ENCODE measurements at places on chromosomes 3 and 15.

DNA sequence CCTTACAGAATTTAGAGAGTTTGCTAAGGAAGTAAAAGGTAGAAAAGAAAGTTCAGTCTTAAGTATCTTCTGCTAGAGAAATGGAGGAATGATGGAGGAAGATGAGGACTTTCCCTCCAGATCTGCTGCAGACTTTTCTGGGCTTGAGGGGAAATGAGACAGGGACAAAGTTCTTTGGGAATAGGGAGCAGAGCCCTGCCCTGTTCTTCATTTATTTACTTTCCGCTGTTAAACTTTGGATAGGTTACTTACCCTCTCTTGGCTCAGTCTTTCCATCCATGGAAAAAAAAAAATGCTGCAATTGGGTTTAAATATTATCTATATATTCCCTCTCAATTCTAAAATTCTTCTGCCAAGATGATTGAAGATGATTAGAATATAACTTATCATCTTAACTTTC lies 202.9 kb downstream of the TBL1XR1 start:
- no peak for DNase-seq

DNA sequence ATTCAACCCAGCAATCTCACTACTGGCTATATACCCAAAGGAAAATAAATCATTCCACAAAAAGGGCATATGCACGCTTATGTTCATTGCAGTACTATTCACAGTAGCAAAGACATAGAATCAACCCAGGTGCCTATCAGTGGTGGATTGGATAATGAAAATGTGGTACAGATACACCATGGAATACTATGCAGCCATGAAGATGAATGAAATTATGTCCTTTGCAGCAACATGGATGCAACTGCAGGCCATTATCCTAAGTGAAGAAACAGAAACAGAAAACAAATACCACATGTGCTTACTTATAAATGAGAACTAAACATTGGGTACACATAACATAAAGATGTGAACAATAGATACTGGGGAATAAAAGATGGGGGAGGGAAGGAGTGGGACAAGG lies 606.4 kb upstream of the GRM7 start:
- no peak for DNase-seq

DNA sequence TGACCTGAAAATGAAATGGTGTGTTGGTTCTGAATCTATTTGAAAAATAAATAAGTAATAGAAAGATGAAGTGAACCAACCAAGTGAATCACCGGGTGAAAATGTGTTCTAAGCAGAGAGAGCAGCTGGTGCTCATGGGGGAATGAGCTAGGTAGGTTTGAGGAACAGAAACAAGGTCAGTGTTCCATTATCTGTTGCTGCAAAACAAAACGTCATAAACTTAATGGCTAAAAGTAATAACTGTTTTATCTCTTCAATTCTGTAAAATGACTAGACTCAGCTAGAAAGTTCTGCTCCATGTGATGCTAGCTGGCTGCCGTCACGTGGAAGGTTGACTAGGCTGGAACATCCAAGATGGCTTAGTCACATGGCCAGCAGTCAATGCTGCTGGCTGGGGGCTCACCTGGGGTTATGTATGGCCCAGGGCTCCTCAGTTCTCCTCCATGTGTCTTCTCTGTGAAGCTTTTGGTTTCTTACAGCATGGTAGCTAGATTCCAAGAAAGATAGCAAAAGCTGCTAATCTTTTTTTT lies 13.3 kb upstream of the SH3BP5 start:
- DNase-seq = no peak

DNA sequence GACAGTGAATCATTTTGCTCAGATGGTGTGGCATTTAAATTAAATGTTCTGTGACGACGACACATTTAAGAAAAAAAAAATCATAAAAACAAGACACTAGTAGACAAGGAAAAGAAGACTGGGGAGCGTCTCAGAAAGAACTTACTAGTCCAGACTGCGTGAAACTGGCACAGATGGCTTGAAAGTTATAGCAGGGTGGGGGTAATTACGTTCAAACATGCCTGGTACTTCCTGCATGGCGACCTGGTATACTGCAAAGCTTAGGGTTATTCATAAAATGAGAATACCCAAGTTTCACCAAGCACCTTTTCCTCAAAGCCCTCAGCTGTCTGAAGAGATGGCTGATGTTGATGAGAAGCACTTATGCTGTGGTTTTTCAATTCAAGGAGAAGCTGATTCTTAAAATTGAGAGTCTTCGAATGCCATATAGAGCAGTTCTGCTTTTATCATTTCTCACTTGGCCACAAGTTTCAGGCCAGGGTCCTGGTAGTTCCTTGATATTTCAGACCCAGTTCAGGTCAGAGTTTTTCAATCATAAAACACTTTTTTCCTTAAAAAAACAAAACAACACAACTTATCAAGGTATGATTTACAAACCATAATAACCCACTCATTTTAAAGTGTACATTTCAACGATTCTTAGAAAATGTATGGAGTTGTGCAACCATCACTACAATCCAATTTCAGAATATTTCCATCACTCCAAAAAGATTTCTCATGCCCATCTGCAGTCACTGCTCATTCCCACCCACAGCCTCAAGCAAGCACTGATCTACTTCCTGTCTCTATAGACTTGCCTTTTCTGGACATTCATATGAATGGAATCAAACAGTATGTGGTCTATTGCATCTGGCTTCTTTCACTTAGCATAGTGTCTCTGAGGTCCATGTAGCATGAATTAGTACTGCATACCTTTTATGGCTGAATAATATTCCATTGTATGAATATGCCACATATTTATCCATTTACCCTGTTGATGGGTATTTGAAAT lies 24.7 kb downstream of the PCOLCE2 start:
- DNase-seq = no peak

GRCh38 chr3:179473565-179473964 lies 22.3 kb upstream of the GNB4 start:
- no peak for DNase-seq

GRCh38 chr15:56528136-56528535 lies 63.2 kb upstream of the MNS1 start:
- DNase-seq = no peak

GRCh38 chr15:81331600-81331999 lies 7.7 kb upstream of the STARD5 start:
- DNase-seq = no peak

DNA sequence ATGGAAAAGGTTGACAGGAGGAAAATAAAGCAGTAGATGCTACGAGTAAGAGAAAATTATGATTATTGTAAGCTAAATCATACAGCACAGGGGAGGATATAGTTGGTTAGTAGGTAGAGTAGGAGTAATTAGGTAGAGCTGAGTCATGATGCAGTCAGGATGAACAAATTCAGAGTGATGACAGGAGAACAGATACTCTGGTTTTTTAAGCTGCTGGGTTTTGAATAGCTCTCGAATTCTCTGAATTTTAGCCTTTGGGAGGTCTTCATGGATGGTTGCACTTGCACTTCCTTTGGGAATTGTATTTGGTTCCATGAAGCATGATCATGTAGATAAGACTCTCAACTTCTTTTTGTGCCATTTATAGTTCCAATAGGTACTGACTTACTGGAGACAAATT lies 96.2 kb downstream of the ECT2 start:
- DNase-seq = no peak

GRCh38 chr15:63991706-63992105 lies 54.6 kb downstream of the DAPK2 start:
- no peak for DNase-seq

- DNase-seq = no peak
These were observed 35.2 kb upstream of the GLCE start for GRCh38 chr15:69125236-69125635.

- no peak for DNase-seq
These were observed 123.5 kb upstream of the GOLGA6L4 start for GRCh38 chr15:84112025-84112424.

DNA sequence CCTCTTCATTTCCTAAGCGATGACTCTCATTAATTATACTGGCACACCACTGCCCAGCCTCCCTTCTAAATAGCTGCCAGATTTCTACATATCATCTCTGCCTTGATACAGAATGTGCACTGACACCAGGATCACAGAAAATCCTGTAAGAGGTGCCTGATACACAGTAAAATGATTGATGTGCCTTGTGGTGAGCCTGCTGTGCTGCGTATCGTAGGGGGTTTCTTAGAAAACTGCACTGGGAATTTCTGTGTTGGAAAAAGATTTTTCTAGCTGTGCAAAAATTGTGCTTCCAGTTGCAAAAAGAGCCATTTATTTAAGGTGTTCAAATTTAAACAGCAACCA lies 3.0 kb upstream of the PLCH1 start:
- no peak for DNase-seq

DNA sequence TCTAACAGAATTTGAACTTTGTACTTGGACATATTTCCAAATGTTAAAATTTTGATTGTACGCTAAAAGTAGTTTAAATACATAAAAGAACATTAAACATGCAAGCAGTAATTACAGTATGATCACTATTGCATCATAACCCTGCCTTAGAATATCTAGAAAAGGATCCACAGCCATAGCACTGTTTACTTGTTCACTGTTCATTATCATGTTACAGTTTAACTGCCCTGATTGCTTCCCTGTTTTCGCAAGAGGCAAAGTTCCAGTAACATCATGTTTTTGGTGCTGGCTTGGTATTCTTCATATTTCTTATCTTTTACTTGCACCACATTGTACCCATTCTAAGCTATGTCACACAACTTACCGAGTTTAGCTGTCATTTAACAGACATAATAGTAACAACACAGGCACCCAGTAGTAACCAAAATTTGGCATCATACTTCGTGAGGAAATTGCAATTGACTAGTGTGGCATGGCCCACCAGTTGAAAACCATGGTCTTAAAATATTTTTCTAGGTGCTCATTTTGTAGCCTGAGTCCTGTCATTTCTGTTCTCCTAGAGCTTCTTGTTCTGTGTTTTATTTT lies 13.3 kb upstream of the TMEM87A start:
- no peak for DNase-seq

GRCh38 chr15:37891766-37892368 lies 42.6 kb upstream of the TMCO5A start:
- DNase-seq = no peak

- no peak for DNase-seq
These were observed 487.0 kb upstream of the PROK2 start for GRCh38 chr3:72271923-72272322.

- DNase-seq = no peak
These were observed 36.8 kb upstream of the NAALADL2 start for GRCh38 chr3:174822320-174822719.

- DNase-seq = no peak
These were observed 30.7 kb downstream of the ARHGAP31 start for GRCh38 chr3:119324899-119325298.

GRCh38 chr15:38029736-38030135 lies 95.3 kb downstream of the TMCO5A start:
- DNase-seq = no peak

GRCh38 chr3:68874551-68875348 lies 57.6 kb downstream of the TAFA4 start:
- no peak for DNase-seq

DNA sequence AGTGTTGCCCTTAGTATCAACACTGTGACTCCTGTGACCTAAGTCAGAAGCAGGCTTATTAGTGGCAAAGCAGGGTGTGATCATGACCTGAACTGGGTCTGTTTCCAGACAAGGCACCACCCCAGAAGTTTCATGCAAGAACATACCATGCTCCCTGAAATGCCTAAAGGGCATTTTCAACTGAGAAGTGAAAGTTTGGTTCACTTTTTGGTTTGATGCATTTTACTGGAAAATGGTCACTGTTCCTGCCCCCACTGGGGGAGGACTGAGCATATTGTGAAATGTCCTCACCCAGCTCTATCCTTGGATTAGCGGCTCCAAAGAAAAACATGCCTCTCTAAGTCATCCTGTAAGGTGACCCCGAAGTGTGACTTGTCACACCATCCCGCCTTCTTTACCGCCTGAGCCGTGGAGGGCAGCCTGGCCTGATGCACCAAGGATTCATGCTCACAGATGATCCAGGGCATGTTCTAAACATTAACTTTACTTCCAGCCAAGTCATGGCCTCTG lies 3.1 kb upstream of the FAM240A start:
- DNase-seq = no peak

- no peak for DNase-seq
These were observed 12.1 kb downstream of the USF3 start for GRCh38 chr3:113684271-113684819.

GRCh38 chr15:70160803-70161565 lies 63.3 kb upstream of the TLE3 start:
- DNase-seq = no peak

- no peak for DNase-seq
These were observed 141.0 kb downstream of the OTOL1 start for GRCh38 chr3:161637559-161637958.

DNA sequence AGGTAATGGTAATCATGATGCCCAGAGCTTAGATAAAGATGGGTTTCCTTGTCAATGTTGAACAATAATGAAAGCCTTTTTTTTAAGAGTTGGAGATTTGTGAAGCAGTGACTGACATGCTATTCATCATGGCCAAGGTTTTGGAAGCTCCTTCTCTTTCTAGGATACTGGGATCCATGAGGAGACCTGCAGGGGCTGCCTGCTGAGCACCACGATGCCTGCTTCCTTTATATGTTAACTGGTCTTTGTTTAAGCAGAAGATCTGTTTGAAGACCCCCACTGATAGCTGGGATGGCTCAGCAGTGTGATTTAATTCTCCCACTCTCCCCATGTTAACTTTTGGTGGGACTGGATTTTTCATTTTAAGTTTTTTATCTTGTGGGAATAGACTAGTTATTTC lies 15.8 kb downstream of the RBP1 start:
- no peak for DNase-seq

DNA sequence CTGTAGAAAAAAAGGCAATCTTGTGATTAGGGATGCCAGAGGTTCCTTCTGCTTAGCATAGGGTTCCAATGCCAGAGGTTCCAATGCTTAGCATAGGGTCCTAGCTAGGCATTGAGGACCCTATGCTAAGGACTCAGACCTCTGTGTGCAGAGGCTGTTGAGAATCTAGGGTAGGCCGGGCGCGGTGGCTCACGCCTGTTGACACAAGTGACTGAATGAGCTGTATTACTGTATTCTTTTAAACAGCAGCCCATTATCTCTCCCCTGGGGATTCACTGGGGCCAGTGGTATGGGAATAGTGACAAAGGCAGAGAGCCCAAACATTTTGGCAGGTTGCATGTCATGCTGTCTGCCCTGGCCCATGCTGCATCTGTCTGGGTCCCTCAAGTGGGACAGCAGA lies 16.2 kb downstream of the PAK6 start:
- no peak for DNase-seq

DNA sequence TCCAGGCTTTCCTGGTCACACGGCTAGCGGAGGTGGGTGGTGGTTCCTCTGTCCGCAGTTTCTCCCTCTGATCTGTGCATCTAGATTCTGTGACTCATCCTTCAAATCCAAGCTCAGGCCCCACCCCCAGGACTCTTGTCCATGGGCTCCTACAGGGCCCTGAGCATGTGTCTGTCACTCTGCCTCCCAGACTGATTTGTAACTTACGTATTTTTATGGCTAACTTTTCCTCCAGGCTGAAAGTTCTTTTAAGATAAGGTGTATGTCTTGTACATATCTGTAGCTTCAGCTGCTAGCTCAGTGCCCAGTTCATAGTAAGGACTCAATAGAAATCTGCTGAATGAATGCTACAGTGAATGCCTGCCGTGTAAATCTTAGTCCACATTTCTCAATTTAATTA lies 8.0 kb downstream of the ESYT3 start:
- no peak for DNase-seq

DNA sequence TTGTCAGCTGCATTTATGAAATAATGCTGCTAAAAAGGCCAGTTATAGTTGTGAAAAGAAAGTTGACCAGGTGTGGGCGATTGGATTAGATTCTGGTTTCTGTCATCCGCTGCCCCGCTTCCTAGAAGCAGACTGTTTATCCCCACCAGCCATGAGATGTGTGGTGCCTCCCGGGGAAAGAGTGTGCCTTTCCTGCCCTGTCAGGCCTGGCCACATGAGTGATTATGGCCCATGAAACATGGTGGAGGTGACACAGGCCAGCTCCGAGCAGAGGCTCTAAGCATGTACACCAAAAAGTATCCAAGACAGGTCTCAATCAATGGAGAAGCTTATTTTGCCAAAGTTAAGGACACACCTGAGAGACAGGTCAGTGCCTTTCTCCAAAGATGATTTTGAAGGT lies 85.4 kb upstream of the ABHD2 start:
- DNase-seq = no peak
